NCI-H526 treated with DMSO at 0.1 percent for 48 hours (cell line): ENCODE measurements at places on chromosomes 7 and 10.
A peak's percentile ranks its signal among the peaks of the same experiment; 100 is the strongest.

DNA sequence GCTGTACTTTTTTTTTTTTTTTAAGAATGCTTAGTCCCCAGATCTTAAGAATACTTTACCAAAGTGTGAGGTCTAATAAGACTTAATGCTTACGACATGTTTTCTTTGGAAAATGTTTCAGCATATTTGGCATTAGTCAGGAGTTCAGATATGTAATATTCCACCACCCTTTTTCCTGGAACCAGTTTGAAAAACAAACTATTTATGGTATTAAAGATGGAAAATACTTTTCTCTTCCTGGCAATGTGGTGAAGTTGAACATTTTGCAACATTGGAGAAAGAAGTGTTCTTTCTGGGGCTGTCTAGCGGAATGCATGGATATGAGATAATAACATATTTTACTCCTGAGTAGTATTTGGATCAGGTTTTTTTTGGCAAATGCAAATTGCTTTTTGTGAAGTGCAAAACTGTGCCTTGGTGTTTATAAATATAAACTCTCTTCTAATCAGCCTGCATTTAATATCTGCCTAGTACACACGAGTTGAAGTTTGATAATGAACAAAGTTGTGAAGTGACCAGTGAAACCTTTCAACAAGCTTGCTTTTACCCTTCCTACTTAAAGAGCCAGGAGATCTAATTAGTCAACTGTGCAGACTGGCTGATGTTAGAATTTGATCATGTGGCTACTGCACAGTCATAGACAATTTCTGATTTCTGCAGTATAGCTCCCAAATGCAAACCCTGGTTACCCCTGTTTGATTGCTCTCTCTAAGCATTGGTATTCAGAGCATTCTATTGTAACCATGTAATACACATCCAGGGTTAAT, 20.9 kb downstream of the MAP3K8 start:
- no peak for DNase-seq

DNA sequence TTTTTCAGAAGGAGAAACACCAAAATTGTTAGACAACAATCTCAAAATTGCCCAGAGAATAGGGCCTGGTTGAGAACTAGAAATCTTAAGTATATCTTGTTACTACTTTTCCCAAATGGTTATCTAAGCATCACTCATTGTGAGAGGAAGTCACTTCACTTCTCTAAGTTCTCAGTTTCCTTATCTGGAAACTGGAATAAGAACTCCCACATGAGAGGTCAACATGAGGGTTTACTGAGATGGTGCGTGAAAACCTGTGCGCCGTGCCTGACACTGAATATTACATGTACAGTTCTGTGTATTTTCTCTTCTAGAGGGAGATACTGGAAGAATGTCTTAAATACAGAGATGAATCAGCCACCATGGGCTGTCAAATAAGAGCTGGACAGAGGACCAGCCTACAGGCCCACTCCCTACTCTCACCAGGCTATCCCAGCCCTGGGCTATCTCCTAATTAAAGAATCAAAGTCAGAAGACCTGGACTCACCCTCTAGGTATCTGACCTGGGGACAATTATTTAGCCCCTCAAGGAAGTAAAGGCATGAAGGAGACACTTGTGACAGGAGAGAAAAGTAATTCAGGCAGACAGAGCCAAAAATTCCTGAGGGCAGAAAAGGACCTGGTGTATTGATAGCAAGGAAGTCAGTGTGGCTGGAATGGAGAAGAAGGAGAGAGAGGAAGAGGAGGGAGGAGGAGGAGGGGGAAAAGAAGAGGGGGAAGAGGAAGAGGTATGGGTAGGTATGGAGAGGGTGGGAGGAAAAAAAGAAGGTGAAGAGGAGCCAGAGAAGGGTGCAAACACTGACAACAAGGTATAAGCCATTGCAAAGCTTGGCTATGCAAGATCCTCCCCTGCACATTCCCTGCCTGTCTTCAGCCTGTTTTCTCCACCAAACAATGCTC, 44.9 kb downstream of the CCDC71L start:
- DNase-seq, result no peak

- no peak for DNase-seq
Observed at GRCh38 chr7:139949629-139950028, 113.1 kb downstream of the PARP12 start.

- DNase-seq, result no peak
Observed at GRCh38 chr10:113927440-113927839, 73.0 kb downstream of the NHLRC2 start.

- no peak for DNase-seq
Observed at GRCh38 chr7:8325067-8325466, 63.1 kb upstream of the ICA1 start.

DNA sequence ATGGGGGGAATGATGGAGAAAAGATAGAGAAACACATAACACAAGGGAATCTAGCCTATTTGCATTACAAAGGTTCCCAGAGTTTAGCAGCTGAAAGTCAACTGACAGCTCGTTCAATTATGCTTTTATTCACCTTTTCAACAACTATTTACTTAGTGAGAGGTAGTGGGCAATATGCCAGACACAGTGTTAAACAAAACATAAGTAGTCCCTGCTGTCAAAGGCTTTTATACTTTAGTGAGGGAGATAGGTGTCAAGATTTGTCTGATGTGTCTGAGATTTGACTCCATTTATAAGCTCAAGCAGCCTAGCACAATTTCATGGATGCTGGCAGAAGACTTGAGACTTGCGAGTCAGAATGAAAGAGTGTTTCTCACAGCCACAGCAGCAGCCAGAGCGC, 549.0 kb upstream of the VSTM2A start:
- DNase-seq, result no peak

DNA sequence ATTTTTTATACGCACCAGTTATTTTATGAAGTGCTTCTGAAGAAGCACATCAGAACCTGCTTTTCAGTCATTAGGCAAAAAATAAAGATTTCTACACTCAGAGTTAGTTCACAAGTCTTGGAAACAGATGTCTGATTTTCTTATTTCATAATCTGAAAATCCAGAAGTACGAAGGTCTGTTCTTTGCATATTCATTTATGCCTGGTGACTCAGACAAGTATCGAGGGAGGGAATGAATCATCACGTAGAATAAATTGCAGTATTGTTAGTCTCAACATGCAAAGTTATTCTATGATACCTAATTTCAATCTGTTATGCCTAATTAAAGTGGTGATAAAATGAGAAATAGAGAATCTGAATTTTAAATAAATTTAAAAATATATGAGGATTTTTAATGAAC, 113.6 kb upstream of the SEM1 start:
- DNase-seq, result peak; percentile 63

GRCh38 chr7:109694149-109695071, 1124.7 kb downstream of the DNAJB9 start:
- no peak for DNase-seq

- DNase-seq, result no peak
Observed at GRCh38 chr7:13105209-13105608, 417.8 kb downstream of the ARL4A start.

GRCh38 chr7:49487830-49488140, 285.7 kb upstream of the VWC2 start:
- DNase-seq, result no peak

DNA sequence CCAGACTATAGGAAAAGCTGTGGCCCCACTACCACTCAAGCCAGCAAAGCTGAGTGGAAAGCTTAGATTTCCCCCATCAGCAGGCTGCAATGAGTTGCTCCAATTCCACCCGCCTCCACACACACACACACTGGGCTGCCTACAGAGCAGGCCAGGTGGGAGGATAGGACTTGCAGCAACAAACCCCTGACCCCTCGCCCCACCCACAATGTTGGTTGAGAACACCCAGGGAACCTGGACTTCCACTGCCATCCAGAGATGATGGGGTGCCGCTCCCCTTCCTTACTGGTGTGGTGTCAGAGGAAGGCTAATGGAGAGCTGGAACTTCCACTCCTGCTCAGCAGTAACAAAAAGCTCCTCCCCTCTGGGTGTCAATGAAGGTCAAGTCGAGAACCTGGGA, 16.8 kb upstream of the PLEKHA1 start:
- DNase-seq, result no peak

GRCh38 chr10:28925121-28925663, 247.9 kb downstream of the BAMBI start:
- DNase-seq, result no peak
